ENCODE measurements at places on chromosomes 16 and 17.

DNA sequence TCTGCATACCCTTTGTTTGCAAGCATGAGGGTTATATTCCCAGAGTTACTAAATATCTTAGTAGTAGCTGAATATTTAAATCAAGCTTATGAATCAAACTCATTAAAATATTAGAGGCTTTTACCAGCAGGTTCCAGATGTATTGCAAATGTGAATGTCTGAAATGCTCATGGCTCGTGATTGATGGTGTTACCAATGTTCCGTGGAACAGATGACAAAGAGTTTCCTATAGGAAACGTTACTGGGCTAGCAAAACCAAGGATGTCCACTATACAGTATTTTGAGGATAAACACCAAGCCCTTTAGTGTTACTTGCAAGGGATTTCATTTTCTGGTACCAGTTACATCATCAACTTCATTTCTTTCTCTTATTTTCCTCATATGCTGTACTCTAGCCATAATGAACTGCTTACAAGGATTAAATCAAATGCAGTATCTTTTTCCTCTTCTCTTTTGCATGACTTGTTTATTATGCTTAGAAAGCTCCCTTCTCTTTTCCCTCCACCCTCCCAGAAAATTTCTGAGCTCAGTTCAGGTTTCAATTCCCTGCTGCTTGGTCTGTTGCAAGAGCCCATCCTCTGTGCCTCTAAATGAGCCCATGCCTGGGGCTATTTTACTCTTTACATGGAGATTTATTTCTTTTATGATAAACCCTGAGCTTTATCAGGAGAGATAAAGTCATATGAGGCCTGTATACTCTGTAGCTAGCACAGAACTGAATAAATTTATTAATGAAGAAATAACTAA lies 1537.1 kb upstream of the GOT2 start:
- no peak for DNase-seq

GRCh38 chr17:4717791-4718190 lies 7.4 kb downstream of the ARRB2 start:
- no peak for DNase-seq

DNA sequence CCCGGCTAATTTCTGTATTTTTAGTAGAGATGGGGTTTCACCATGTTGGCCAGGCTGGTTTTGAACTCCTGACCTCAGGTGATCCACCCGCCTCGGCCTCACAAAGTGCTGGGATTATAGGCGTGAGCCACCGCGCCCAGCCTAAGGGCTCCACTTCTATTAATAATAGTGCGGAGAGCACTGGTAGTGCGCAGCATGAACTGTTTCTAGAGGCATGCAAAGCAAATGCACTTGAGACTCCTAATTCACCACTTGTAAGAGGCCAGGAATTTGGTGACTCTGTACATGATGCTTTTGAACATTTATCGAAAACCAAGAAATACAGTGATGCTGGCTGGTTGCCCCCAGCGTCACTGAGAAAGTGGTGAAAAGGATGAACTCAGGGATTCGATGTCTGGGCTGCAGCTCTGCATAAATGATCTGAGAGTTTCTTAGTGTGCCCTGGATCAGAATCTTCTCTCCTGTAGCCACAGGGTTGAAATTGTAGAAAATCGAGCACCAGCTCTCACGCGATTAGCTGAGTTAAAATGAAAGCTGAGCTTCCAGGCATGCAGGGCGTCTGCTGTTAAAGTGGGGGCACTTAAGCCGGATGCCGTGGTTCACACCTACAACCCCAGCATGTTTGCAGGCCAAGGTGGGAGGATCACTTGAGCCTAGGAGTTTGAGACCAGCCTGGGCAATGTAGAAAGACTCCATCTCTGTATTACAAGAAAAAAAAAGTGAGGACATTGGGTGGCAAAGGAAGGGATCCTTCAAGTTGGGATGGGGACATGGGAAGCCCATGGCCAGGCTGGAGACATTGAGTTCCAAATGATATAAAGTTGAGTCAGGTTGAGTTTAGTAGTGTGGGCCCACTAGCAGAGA lies 4.8 kb downstream of the RNF213 start:
- DNase-seq: no peak

- DNase-seq: no peak
These were observed 9.5 kb upstream of the METTL22 start for GRCh38 chr16:8611886-8612600.

GRCh38 chr17:65170839-65171238 lies 33.7 kb downstream of the RGS9 start:
- DNase-seq: no peak

DNA sequence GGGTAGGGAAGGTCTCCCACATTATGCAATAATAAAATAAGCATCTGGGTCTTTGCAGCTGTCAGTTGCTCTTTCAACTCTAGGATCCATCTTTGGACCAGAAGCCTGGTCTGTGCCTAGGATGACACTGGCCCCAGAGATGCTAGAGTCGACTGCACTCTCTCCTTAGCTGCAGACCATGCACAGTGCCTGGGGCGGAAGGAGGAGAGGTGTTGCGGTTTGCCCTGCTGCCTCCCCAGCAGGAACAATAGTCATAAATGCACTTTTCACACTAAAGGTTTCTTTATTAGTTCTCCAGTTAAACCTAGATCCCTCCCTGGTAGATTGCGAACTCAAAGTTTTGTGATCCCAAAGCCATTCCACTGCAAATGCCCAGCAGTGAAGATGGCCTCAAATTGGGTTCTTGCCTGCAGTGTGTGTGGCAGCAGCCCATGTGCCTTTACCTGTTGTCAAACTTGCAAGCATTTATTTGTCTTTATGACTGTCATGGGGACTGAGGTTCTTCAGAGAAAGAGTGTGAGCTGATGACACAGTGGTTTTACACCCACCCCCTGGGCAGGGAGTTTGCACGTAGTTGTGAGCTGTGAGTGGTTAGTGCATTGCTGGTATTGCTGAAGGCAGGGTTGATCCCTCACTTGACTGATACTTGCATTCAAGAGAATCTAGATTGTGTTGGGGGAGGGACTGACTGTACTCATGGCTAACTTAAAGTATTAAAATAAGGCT lies 10.3 kb downstream of the ATXN1L start:
- no peak for DNase-seq

DNA sequence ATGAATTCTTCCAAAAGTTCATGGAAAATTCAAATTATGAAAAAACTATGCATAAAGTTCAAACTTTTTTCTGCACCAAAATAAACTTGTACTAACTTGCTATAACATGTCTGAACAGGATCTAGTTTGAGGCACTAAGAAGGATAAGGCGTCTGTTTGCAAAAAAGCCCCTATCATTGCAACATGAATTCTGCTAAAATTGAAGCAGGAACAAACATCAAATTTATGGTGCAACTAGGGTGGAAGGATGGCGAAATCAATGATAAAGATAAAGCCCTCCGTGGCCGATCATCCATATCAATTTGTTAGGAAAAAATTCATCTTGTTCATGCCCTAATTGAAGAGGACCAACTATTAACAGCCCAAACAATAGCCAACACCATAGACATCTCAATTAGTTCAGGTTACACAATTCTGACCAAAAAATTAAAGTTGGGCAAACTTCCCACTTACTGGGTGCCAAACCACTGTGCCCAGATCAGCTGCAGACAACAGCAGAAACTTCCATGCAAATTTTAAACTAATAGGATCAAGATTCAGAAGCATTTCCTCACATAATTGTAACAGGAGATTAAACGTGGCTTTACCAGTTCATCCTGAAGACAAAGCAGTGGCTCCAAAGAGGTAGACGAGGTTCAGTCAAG lies 12.9 kb downstream of the IL21R start:
- no peak for DNase-seq

DNA sequence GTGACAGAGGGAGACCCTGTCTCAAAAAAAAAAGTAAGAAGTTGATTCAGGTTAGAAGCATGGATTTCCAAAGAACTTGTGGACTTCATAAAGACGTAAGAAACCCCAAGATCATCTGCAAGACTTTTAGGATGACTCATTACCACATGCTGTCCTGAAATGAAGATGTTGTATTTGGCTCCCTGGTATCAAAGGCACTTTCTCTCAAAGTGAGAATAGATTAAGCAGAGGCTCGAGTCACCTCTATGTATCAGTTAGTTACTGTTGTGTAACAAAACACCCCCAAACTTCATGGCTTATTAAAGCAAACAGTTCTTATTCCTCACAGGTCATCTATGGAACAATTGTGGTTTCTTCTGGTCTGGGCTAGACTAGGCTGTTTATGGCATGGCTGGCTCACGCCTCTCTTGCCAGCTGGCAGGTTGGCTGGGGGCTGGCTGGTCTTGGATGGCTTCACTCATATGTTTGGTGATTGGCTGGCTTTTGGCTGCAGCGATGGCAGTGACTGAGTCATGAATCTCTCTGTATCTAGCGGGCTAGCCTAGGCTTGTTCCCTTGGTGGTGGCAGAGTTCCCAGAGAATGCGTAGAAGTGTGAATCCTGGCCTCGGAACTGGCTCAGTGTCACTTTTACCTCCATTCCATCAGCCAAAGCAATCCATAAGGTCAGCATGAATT lies 60.4 kb upstream of the MSI2 start:
- DNase-seq: no peak

DNA sequence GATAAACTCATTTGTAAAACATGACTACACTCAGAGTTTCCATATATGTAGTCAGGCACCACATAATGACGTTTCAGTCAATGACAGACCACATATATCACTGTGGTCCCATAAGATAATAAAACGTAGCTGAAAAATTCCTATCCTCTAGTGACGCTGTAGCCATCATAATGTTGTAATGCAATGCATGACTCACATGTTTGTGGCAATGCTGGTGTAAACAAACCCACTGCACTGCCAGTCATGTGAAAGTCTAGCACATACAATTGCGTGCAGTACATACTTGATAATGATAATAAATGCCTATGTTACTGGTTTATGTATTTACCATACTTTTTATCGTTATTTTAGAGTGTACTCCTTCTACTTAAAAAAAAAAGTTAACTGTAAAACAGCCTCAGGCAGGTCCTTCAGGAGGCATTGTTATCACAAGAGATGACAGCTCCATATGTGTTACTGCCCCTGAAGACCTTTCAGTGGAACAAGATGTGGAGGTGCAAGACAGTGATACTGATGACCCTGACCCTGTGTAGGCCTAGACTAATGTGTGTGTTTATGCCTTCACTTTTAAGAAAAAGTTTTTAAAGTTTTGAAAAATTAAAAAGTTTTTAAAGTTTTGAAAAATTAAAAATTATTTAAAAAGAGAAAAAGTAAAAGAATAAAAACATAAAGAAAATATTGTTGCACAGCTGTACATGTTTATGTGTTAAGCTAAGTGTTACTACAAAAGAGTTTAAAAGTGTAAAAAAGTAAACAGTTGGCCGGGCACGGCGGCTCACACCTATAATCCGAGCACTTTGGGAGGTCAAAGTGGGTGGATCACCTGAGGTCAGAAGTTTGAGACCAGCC lies 9.0 kb downstream of the STAT5B start:
- no peak for DNase-seq

- DNase-seq: no peak
These were observed 32.6 kb downstream of the KIFC3 start for GRCh38 chr16:57769541-57770145.

GRCh38 chr17:82794781-82795482 lies 43.1 kb downstream of the TBCD start:
- no peak for DNase-seq

- no peak for DNase-seq
These were observed 7.7 kb upstream of the RARA start for GRCh38 chr17:40301315-40301714.

GRCh38 chr16:11296706-11297491 lies 15.8 kb upstream of the PRM1 start:
- no peak for DNase-seq

- no peak for DNase-seq
These were observed 68.1 kb downstream of the MRM3 start for GRCh38 chr17:850086-850850.

DNA sequence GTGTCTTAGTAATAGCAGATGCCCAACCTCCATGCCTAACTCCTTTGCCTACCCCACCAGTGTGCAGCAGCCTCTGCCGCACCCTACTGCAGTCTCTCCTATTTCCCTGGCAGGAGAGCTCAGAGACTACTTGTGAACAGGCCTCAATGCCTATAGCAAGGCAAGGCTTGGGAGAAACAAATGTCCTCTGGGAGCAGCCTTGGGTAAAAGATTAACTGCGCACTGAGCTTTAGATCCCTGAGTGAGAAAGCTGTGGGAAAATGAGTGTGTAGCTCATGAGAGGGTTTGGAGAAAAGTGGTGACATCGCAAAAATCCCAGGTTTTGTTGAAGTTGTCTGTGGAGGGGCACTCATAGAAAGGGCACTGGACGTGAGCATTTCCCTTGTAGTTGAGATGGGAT lies 335.8 kb downstream of the WWOX start:
- no peak for DNase-seq

GRCh38 chr16:51565184-51565583 lies 414.1 kb upstream of the SALL1 start:
- DNase-seq: no peak

DNA sequence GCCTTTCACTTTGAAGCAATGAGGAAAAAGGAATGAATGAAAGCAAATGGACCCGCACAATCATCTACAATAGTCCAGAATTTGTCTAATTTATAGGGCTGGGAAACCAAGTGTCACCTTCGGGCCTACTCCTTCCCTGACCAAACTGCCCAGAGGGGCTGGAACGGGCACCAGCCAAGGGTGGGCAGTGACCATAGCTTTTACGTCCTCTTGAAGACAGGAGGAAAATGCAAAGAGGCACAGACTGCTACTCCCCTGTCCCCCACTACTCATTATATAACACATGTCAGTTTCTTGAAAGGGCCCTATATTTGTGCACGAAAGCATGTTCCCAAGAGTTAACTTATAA lies 122.3 kb downstream of the ZFHX3 start:
- DNase-seq: no peak

DNA sequence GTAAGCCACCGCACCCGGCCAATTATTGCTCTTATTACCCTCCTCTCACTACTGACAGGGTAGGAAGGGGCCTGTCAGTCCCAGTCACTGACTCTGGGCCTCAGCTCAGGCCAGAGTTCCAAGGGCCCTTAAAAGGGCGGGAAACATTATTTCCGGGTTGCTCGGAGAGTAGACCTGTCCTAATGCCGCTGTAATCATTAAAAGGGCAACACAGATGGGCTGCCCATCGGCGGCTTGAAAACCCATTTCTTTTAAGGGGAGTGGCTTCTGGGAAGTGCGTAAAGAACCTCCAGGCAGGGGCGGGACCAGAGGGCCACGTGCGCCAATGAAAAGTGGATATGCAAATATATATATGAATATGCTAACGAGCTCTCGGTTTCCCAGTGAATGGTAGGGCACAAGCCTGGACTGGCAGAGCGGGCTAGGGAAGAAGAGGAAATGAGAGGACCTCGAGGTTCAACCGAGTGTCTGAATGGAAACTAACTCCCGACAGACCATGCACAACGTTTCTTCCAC lies 26.6 kb downstream of the PIPOX start:
- DNase-seq: no peak

Measured in NCI-H1930 (cell line).